ENCODE measurements at places on chromosomes 2 and 18.

GRCh38 chr2:38712871-38713270, 38.3 kb downstream of the SRSF7 start:
- DNase-seq: no peak

GRCh38 chr18:13258921-13259320, 40.4 kb downstream of the LDLRAD4 start:
- no peak for DNase-seq

- DNase-seq: no peak
Measured at GRCh38 chr18:4541588-4541987, 86.5 kb upstream of the DLGAP1 start.

GRCh38 chr2:28492282-28492681, 3.6 kb upstream of the PLB1 start:
- DNase-seq: no peak

DNA sequence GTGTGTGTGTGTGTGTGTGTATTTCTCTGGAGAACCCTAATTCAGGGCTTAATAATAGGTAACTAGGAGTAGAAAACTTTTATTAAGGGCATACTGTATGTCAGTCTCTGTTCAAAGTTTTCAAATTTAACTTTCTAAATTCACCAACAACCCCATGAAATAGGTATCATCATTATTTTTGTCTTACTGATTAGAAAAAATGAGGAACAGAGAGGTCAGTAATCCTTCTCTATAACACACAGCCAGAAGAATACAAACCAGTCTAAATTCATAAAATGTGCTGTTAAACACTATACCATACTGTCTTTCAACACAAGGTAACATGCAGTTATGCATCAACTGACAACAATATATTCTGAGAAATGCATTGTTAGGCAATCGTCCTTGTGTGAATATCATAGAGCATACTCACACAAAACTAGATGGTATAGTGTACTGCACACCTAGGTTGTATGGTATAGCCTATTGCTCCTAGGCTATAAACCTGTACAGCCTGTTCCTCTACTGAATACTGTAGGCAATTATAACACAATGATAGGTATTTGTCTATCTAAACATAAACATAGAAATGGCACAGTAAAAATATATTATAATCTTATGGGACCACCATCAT, 143.1 kb downstream of the PTH2R start:
- no peak for DNase-seq

GRCh38 chr2:12361506-12361905, 355.2 kb upstream of the TRIB2 start:
- DNase-seq: no peak

GRCh38 chr2:118520246-118520645, 327.2 kb downstream of the EN1 start:
- DNase-seq: peak; percentile 12

GRCh38 chr2:201597397-201597796, 45.9 kb downstream of the TMEM237 start:
- DNase-seq: no peak

GRCh38 chr2:121555008-121555407, 24.3 kb downstream of the RNU4ATAC start:
- no peak for DNase-seq

DNA sequence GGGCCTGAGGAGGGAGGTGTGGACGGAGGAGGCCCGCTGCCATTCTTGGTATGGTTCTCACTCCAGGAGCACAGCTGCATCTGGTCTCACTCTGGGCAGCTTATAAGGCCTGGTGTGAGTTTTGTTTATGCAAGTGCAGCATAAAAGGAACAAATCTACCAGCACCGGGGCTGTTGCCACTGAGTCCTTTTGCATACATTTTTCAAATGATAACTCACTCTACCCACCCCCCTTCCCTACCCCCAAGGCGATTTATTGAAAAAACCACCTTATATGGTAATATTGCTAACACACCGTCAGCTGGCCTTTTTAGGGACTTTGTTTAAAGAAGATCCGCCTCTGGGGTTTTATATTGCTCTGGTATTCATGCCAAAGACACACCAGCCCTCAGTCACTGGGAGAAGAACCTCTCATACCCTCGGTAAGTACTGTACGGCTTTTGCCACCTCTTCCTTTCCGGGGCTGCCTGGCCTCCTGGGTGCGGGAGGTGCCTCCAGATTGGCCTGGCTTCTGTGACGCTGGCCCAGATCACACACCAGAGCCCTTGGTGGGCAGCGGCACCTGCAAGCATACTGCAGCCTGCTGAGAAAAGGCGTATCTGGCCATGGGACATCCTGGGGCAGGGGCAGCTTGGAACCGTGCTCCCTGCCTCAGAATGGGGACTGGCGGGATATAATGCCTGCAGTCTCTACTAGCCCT, at the start of gene ACTG2:
Gene ACTG2 (plus strand): TSS at position 378 of the 699 bp plus-strand sequence. CDS start 8,304 bp downstream, outside the sequence.
- DNase-seq: no peak

- DNase-seq: no peak
Measured at GRCh38 chr2:204477358-204477950, 67.8 kb upstream of the PARD3B start.

DNA sequence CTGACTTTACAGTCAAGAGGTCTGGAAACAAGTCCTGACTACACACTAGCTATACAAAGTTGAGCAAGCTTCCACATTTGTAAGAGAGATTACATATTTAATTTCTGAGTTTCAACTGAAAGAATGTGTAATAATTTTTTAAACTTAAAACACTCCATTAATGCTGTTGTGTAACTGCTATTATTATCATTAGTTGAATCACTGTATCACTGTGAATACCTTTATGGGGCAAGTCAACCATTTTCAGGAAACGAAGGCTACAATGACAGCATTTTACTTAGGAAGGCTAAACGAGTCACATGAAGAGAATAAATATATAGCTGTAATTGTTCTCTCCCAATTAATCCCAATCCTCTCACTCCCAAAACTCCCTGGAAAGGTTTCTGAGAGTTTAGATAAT, 46.3 kb downstream of the TRIP12 start:
- DNase-seq: no peak

DNA sequence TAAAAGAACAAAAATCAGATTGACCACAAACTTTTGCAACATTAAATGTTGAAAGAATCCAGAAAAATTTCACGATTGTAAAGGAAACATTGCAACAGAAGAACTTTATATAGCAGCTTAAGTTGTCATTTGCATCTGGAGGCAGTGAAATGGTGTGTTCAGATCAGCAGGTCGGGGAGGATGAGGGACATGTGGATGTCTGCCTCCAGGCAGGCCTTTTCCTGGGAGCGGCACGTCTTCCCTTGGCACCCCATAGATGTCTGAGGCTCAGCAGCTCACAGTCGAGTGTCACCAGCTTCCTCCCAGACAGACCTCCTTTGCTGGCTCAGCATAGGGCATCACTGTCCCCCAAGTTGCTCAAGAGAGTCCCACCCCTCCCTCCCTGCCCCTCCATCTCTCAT, 44.3 kb upstream of the ASB1 start:
- no peak for DNase-seq

DNA sequence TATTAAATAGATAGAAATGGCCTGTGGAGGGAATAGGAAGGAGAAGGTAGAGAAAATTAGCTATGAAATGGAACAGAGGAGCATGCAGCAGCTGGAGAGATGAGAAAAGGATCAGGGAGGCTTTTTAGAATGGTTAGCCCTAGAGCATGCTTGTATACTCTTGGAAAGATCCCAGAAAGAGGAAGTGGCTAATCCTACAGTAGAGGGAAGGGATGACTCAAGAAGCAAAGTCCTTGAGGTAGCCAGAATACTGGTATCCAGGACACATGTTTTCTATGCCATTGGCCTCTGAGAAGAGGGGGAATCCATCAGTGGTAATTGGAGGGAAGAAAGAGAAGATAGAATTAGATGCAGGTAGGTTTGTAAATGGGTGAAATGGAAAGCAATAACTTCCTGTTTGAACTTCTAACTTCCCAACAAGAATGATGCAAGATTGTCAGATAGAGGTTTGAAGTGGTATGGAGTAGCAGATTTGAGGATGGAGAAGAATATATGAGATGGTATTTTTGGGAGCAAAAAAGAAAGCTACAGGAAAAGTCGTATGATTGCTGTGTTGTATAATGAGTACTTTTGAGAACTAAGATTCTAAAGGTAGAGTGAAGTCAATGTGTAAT, 17.1 kb upstream of the OSBPL6 start:
- no peak for DNase-seq

DNA sequence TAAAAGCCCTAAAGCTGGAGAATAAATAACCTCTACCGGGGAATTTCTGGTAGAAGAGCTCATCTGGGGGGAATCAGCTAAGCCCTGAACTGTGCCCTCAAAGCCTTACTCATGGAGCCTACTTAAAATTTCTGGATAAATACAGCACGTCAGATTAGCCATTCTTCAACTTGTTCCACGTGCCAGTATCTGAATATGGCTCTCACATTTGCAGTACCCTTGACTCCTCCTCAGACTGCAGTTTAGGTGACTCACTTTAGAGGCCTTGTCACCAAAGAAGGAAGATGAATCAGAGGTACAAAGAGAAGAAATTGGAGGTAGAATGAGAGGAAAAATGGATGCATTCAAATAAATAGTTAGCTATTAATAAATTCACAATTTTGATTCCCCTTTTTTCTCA, 34.6 kb upstream of the POTEC start:
- no peak for DNase-seq

DNA sequence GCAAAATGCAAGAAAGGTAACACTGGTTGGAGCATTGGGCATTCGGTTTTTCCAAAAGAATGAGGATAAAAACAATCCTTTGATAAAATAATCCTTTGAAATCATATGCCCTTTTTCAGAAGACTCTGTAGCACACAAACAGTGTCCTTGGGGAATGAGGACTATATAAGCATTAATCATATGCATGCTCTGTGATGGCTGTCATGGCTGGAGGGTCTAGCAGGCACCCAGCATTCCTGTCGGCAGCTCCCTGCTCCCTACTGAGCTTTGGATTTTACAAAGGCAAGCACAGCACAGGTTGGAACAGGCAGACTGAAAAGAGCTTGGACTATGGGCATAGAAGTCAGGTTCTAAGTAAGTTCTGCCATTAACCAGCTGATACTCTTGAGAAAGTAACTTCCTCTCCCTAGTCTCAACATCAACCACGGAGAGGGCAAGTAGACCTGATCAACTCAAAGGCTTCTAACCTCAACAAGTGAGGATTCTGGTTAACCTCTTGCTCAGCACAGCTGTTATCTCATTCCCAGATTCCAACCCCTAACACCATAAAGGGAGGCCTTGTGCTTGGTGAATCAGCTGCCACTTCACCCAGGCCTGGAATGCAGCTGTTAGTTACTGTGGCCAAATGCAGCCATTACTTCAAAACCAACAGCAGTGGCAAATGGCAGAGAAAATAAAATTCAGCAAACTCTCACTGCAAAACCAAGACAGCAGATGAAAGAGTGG, 29.5 kb downstream of the GALNT14 start:
- no peak for DNase-seq

GRCh38 chr2:207241198-207241597, 75.5 kb upstream of the KLF7 start:
- DNase-seq: no peak

DNA sequence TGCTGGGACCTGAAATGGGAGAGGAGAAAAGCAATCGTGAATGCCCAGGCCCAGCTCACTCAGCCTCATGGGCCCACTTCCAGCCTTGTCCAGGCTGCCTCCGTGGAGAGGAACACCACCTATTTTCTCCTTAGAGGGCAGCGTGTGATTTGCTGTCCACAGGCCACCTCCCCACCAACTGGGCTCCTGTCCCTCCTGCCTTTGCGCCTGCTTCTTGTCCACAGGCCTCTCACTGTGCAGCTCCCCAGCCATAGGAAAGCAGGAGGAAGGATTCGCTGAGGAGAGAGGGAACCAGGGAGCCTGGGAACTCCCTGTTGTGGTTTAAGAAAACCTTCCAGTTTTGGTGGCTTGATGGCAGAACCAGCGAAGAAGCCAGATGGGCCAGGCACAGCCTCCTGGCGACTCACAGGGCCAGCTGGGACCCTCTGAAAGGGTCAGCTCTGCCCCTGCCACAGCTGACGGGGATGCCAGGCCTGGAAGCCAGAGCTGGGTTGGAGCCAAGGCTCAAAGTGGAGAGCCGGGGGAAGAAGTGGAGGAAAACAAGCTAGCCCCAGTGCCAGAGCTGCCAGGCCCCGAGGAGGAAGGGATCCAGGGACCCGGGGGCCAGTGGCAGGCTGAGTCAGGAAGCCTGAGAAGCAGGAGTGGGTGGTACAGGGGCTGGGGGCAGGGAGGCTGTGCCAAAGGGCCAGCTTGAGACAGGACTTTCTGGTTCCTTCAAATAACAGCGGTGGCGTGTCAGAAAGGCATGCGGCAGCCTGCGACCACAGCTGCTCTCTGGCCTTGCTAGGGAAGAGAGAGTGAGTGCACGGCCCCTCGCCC, 9.9 kb downstream of the TMBIM1 start:
- DNase-seq: no peak

Data from spinal cord (tissue), 10 donors.